Kidney tubule cell (primary cell): ENCODE measurements at places on chromosomes 3 and 15.

- no peak for DNase-seq
Measured at GRCh38 chr15:67731112-67731721, 94.1 kb upstream of the SKOR1 start.

DNA sequence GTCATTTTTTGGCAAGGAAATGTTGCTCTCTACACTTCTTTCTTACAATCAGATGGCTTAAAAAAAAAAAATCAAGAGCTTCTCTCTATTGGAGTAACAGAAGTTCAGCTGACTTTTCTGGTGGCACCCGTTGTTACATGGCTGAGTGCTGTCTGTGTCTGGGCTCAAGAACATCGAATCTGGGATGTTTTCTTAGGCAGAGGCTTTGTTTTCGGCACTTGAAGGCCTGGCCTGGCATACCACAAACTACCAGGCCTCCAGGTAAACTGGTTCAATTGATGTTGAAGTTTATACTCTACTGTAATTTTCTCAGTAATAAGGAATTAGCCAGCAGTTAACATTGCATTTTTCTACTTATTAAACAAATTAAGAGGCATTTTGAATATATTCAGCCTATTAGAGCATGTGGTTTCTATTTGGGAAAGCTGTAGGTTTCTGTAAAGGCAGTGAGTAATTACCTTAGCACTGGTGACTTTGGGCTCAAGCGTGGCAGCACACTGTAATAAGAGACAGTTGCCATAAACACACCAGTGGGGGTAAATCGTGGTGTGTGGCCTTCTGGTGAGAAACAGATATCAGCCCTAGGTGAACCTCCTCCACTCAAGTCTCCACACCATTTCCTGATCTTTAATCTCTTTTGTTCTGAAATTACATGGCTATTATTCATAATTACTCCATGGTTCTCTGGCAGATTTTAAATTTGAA lies 544.7 kb downstream of the MECOM start:
- DNase-seq: peak; percentile 60

DNA sequence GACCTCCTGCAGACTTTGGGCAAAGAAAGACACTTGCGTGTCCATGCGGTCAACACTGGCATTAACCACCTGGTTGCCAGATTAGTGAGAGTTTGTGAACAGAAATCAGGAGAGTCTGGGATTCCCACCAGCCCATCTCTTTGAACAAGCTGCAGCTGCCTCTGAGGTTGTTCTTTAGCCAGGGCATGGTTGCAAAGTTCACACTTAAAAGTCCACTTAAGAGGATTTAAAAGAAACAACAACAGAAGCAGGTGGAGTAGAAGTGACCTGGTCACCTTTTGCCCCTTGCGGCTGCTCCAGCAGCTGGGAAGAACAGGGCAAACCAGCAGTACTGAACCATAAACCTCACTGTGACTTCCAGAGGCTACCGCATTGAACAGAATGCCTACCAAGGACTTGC lies 97.3 kb downstream of the FOXB1 start:
- DNase-seq: no peak

DNA sequence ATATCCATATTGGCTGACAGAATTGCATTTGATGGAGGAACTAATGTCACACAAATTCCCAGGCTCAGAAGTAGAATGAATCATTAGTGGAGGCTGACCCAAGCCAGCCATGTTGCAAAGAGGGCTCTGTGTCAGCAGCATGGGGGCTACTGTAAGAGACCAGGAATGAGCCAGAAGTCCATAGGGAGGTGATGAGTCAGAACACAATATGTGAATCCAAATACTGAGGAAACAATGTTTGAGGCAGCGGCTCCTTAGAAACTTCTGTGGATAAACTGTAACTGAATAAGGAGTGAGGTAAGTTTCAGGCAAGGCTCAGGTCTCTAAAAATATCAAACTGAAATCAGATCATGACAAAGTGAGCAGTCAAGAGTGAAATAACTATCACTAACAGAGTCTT lies 170.7 kb downstream of the WDR72 start:
- peak; percentile 96 for DNase-seq

- no peak for DNase-seq
Measured at GRCh38 chr15:69973880-69974279, 123.8 kb downstream of the TLE3 start.

GRCh38 chr15:40782609-40783227 lies 12.9 kb downstream of the C15orf62 start:
- DNase-seq: peak; percentile 83

DNA sequence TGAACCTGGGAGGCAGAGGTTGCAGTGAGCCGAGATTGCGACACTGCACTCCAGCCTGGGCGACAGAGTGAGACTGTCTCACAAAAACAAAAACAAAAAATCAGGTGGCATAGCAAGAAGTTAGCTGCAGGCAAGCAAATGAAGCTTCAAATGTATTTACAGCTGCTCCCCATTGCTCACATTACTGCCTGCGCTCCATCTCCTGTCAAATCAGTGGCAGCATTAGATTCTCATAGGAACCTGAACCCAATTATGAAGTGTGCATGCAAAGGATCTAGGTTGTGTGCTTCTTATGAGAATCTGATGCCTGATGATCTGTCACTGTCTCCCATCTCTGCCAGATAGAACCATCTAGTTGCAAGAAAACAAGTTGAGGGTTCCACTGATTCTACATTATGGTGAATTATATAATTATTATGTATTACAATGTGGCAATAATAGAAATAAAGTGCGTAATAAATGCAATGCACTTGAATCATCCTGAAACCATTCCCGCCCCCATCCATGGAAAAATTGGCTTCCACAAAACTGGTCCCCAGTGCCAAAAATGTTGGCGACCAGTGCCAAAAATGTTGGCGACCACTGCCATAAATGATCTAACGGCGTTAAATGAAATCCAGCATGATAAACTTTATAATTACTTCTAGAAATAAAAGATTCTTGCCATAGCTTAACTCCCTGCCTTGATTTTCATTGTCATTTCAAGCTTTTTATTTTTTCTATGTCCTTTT lies 616.7 kb upstream of the NAALADL2 start:
- DNase-seq: no peak

DNA sequence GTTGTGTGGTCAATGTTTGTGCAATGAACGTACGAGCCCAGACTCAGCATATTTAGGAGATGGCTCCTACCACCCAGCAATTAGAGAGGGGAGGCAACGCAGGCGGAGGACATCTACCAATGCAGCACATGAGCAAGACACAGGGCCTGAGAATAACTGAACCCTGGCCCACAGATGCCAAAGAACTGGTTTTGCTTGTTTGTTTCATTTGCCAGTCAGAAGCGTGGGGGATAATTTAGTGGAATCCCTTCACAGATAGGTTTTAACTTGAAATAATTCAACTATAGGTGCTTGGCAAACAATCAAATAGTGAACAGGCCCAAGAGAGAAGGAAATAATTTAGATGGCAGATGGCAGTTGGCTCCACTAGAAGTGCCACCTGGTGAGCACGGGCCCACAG lies 54.8 kb downstream of the LIPC start:
- no peak for DNase-seq

DNA sequence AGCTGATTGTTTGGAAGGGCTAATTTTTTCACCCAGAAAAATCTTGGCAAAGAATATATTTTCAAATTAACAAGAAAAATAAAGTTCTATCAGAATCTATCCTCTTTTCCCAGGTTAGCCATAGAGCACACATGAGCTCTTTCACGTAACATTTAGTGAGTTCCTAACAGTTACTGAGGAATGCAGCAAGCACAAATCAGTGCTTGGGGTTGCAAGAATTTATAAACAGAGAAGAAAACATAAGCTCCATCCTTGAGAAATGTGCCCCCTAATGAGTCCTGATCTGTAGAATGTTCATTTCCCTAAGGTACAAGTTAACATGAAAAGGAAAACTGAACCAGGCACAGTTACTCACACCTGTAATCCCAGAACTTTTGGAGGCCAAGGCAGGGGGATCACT lies 13.9 kb downstream of the EOGT start:
- DNase-seq: no peak

DNA sequence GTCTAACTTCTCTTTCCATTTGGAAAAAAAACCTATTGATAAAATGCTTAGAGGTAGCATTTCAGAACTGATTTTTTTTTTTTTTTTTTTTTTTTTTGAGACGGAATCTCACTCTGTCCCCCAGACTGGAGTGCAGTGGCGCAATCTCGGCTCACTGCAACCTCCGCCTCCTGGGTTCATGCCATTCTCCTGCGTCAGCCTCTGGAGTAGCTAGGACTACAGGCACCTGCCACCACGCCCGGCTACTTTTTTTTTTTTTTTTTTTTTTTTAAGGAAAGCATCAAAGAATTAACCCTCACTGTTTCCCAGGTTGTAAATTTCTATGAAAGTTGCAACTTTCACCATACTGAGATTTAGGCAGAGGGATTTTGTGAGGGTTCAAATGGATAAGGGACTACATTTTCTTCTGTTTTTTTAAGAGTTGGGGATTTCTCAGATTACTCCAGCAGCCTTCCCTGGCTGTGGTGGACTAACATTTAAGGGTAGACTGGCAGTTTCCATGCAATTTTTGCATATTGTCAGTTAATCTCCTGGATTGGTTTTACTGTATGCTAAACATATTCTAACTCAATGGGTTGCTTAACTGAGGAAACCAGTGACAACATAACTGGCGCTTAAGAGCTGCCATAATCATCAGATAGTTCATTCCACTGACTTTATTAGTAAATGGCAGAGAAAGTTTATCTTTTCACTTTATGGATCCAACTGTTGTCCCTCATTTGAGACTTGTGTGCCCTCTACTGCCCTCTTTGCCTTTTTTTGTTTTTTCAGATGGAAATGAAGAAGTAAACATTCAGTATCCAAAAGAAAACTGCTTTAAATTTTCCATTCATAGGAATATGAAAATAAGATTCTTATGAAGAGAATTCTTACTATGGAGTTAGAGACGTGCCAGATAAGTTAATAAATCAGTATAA lies 93.7 kb downstream of the NPTN start:
- DNase-seq: no peak

- DNase-seq: no peak
Measured at GRCh38 chr3:46468753-46469600, 4.3 kb upstream of the LTF start.

DNA sequence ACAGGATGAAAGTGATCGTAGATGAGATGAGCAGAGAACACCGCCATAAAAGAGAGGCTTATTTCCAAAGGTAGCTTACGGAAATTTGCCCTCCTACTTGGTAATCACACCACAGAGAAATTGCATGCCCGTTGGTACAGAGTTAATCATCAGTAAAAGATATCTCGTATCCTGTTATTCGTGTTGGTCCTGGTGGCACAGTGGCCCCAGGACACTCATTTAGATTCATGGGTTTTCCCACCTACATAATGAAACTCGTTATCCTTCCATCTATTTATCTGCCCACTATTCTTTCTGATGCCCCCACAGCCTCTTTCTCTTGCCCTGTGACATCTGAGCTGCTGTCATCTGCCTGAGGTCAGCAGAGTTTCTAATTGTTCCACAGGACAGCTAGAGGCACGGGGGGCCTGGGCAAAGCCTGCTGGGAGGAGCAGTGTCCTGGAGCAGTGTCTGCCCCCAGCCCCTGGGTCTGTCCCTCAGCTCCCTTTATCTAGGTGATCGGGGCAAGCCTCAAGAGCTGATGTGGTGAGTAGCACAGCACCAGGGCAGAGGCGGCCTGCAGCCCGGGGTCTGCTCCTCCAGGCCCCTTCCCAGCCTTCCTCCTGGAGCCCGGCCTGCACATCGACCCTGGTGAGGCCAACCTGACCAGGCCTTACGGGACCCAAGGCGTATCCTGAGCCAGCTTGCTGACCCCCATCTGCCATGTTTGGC lies 42.2 kb downstream of the PXYLP1 start:
- peak; percentile 21 for DNase-seq

DNA sequence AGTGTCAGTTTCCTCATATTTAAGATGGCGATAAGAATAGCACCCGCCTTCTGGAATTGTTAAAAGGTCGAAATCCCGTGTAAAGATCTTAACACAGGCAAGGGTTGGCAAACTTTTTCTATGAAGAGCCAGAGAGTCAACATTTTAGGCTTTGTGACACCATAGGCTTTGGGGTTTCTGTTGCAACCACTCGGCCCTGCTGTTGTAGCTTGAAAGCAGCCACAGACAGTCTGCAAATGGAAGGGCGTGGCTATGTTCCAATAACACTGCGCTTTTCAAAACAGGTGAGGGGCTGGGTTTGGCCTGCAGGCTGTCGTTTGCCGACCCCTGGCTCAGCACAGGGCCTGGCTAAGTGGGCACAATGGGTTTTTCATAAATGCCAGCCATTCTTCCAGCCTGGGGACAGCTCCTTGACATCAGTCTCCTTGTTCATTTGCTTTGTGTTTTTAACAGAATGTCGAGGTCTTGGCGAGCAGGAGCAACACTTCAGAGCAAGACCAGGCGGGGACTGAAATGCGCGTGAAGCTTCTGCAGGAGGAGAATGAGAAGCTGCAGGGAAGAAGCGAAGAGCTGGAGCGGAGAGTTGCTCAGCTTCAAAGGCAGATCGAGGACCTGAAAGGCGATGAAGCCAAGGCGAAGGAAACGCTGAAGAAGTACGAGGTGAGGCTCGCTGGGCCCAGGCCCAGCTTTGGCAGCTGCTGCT lies 75.2 kb upstream of the MYZAP start:
- DNase-seq: no peak

DNA sequence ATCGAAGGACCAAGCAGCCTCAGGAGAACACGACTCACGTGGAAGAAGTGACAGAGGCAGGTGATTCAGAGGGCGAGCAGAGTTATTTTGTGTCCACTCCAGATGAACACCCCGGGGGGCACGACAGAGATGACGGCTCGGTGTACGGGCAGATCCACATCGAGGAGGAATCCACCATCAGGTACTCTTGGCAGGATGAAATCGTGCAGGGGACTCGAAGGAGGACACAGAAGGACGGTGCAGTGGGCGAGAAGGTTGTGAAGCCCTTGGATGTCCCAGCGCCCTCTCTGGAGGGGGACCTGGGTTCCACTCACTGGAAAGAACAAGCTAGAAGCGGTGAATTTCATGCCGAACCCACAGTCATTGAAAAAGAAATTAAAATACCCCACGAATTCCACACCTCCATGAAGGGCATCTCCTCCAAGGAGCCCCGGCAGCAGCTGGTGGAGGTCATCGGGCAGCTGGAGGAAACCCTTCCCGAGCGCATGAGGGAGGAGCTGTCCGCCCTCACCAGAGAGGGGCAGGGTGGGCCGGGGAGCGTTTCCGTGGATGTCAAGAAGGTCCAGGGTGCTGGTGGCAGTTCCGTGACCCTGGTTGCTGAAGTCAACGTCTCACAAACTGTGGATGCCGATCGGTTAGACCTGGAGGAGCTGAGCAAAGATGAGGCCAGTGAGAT lies 26.0 kb downstream of the SYNM start:
- no peak for DNase-seq

DNA sequence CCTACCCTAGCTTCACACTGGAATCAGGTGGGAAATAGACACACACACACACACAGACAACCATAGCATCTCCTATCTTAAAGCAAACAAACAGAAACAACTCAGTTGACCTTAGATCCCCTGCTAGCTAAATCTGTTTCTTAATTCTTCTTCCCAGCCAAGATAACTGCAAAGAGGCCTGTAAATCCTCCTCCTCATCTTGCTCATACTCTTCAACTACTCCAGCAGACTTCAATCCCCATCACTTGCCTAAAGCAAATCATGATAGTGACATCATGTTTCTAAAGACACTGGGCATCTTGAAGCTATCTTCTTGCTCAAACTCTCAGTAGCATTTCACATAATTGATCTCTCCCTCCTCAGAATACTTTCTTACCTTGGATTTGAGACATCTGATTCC lies 303.0 kb downstream of the RBMS3 start:
- DNase-seq: no peak
